Activated CD4-positive, alpha-beta T cell treated with anti-CD3 and anti-CD28 coated beads, Interleukin-2, amount 10 ng/mL, durations not matched to agents 24 days and 14 days (primary cell): ENCODE measurements at places on chromosomes 7 and 10. TPM values are rescaled to one million over a fixed set of nuclear protein-coding genes. Genes with fewer than 3 reads are reported as not detected.

RBP3 gene
- total RNA-seq: not detected in 2 replicates

TIMM23 gene
- 105 and 110 TPM in 2 replicates for total RNA-seq

ZWINT gene
- total RNA-seq: 102 and 105 TPM in 2 replicates

MYO1G gene
- 283 and 290 TPM in 2 replicates for total RNA-seq

CTAGE8 gene
- total RNA-seq: 0.99 and 2.0 TPM in 2 replicates

CALML5 gene
- not detected in 2 replicates for total RNA-seq

UBN2 gene
- total RNA-seq: 12.5 and 15.2 TPM in 2 replicates

SUN1 gene
- 85.8 and 90.3 TPM in 2 replicates for total RNA-seq

NUPR2 gene
- total RNA-seq: not detected in 2 replicates

ATOH7 gene
- total RNA-seq: not detected in 2 replicates

PRKCQ gene
- total RNA-seq: 36.0 TPM in 2 replicates

PTPRE gene
- total RNA-seq: 33.6 and 35.8 TPM in 2 replicates

ZNF722 gene
- total RNA-seq: not detected in 2 replicates

ITGA8 gene
- not detected in 2 replicates for total RNA-seq

JCAD gene
- total RNA-seq: 0.19 and 0.21 TPM in 2 replicates

FAM25G gene
- total RNA-seq: not detected in 2 replicates

TMEM26 gene
- not detected in 2 replicates for total RNA-seq

SKIDA1 gene
- total RNA-seq: 0.02 and 0.16 TPM in 2 replicates

ANKRD22 gene
- total RNA-seq: 0.12 TPM in 1 of 2 replicates, not detected in the other

ADAM22 gene
- total RNA-seq: 1.5 and 1.7 TPM in 2 replicates

PGAM2 gene
- 0.42 TPM in 1 of 2 replicates, not detected in the other for total RNA-seq

HYCC1 gene
- total RNA-seq: 33.7 and 41.5 TPM in 2 replicates

HOXA11 gene
- not detected in 2 replicates for total RNA-seq

ZNF804B gene
- total RNA-seq: not detected in 2 replicates

PIK3CG gene
- 28.1 and 29.2 TPM in 2 replicates for total RNA-seq

TCAF2 gene
- total RNA-seq: 32.8 and 34.7 TPM in 2 replicates

PVRIG gene
- 20.9 and 21.6 TPM in 2 replicates for total RNA-seq

CALHM3 gene
- not detected in 2 replicates for total RNA-seq

IFIT2 gene
- total RNA-seq: 0.40 and 0.54 TPM in 2 replicates

SFTPA1 gene
- total RNA-seq: not detected in 2 replicates

OPN1SW gene
- not detected in 2 replicates for total RNA-seq

SRRT gene
- 300 and 318 TPM in 2 replicates for total RNA-seq

MLXIPL gene
- not detected in 2 replicates for total RNA-seq

RNLS gene
- 2.1 and 2.4 TPM in 2 replicates for total RNA-seq

PON1 gene
- not detected in 2 replicates for total RNA-seq

MYH16 gene
- total RNA-seq: not detected in 2 replicates

CDHR3 gene
- total RNA-seq: 0.36 and 1.0 TPM in 2 replicates

CPVL gene
- total RNA-seq: not detected in 2 replicates

NUTM2E gene
- 0.19 TPM in 1 of 2 replicates, not detected in the other for total RNA-seq

GIMAP8 gene
- total RNA-seq: 7.9 and 8.5 TPM in 2 replicates

CAMK2B gene
- total RNA-seq: 1.3 and 1.6 TPM in 2 replicates

SNX10 gene
- total RNA-seq: 40.1 and 42.1 TPM in 2 replicates

CCDC136 gene
- 9.2 and 10.6 TPM in 2 replicates for total RNA-seq

FKBP6 gene
- total RNA-seq: not detected in 2 replicates

TMEM176A gene
- total RNA-seq: not detected in 2 replicates

KLF14 gene
- total RNA-seq: not detected in 2 replicates

NEBL gene
- total RNA-seq: 0.42 and 0.59 TPM in 2 replicates

AQP1 gene
- not detected in 2 replicates for total RNA-seq
